Stimulated activated memory B cell treated with anti-CD40 and anti-IgM and Interleukin-4, amounts not matched to agents 10 μg/mL and 1 μg/mL and 100 μg/mL, for 72 hours (primary cell): ENCODE measurements at places on chromosomes 3 and 15.

DNA sequence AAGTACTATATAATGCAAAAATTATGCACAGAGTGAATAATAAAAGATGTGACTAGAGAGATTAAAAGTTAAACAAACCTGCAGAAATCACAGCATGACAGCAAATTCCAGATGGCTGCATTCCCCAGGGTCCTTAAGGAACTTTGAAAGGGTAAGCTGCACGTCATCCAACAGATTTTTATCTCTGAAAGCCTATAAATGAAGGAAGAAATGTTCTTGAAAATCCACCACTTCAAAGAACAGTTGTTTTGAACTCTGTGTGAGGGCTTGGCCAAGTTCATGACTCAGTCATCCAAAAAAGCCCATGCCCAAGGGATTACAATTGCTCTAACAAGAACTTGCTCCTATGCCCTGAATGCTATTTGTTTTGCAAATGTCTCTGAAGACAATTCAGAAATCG lies 603.6 kb downstream of the PLOD2 start:
- no peak for ATAC-seq

GRCh38 chr15:45429941-45430792 lies 51.8 kb upstream of the GATM start:
- ATAC-seq: peak; percentile 87

DNA sequence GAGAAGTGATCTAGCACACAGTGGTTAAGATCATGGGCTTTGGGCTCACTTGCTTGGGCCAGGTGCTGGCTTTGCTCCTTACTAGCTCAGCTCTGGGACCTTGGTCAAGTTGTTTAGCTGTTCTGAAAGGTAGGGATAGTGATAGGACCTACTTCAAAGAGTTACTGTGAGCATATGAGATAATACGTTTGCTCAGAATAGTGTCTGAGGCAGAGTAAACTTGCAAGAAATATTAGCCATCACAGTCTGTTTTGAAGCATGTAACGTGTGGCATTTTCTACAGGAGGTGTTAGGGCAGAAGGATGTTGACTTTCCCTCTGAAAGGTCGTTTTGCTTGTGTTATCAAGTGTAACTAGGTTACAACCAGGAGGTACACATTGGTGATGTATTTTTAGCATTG lies 34.5 kb upstream of the NFKBIZ start:
- peak; percentile 79 for ATAC-seq

DNA sequence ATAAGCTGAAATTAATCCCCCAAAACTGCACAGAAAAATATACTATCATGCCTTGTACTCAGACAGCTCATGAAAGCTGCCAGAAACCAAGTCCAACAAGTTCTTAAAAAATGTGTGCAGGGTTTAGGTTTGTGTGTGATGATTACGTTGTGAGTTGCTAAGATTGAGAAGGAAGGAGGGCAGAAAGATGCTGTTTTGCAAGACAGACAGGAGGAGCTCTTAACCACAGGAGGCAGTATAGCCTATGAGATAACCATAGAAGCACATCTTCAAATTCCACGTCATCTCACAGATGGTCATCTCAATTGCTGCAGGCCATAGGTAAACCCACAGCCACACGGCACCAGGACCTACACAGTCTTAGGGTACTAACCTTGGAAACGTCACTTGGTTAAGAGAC lies 191.9 kb downstream of the STT3B start:
- ATAC-seq: no peak

GRCh38 chr3:39362812-39363211 lies 20.4 kb upstream of the SLC25A38 start:
- ATAC-seq: no peak

- ATAC-seq: no peak
Measured at GRCh38 chr3:172651936-172652625, 58.8 kb downstream of the NCEH1 start.

- ATAC-seq: peak; percentile 45
Measured at GRCh38 chr3:143644370-143645089, 203.7 kb downstream of the SLC9A9 start.

- no peak for ATAC-seq
Measured at GRCh38 chr3:186514296-186515002, 29.7 kb downstream of the CRYGS start.

- peak; percentile 90 for ATAC-seq
Measured at GRCh38 chr3:130850044-130850797, 43.7 kb upstream of the ATP2C1 start.

DNA sequence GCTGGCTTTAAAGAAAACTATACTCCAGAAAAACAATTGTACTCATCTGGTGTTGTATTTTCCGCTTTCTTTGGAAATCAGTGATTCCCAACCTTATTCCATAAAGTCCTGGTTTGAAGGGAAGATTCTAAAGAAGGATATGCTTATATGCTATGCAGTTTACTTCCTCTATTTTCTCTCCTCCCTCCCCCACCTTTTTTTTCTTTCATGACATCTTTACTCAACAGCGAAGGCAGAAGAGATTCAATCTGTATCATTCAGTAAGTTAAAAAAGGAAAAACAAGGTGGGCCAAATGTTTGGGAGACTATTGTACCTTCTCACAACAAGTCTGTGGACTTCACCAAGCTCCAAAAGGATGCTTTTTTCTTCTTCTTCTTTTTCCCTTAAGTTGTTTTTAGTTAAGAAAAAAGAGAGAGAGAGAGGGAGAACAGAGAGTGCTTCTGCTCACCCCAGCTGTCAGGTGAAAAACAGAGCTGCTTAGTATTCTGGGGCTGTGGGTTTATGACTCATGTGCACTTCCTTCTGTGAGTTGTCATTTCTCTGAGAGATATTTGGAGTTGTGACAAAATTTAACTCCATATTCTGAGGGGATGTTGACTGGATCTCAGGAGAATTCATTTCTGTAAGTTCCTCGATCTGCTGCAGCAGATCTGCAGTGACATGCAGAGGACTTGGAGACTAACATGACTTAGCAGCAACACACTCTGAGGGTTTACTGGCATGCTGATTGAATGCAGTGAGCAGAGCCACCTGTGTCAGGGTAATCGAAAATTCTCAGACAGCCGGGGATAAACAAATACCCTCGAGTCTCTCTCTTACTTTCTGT lies 70.7 kb downstream of the SSR3 start:
- ATAC-seq: peak; percentile 95

DNA sequence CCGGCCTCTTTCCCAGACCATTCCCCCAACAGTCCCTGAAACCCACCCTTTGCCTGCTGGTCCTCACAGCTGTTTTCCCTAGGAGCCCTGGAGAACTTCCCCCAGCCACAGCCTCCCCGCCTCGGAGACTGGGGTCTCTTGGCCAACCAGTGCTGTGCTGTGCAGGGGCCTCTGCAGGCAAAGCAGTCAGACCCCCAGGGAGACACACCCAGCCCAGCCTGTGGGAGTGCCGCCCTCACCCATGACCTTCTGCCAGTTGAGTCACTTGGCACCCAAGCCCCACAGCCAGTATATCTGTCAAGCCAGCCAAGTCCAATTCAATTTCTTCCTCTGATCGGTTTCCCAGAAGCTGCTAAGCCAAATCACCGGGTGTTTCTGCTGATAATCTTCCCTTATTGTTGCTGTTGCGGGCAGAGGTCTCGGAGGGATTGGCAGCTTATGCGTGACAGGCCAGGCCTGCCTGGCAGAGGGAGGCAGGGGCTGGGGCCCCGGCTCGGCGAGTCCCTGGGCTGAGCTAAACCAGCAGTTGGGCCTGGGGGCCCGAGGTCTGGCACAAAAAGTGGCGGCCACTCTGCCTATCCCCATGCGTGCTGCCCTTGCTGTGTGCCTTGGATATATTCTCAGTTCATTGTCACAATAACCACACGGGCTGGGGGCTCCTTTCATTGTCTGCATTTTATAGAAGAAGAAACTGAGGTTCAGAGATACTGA lies 65.6 kb upstream of the SLC6A1 start:
- no peak for ATAC-seq

DNA sequence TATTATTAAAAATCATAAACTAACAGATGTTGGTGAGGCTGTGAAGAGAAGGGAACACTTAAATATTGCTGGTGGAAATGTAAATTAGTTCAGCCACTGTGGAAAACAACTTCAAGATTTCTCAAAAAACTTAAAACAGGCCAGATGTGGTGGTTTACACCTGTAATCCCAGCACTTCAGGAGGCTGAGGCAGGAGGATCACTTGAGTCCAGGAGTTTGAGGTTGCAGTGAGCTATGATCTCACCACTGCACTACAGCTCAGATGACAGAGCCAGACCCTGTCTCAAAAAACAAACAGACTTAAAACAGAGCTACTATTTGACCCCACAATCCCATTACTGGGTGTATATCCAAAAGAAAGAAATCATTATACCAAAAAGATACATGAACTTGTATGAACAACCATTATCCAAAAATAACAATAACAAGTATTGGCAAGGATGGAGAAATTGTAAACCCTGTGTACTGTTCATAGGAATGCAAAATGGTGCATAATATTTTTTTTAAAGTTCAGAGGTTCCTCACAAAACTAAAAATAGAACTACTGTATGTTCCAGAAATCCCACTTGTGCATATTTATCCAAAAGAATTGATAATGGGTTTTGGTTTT lies 25.5 kb downstream of the ZNF148 start:
- no peak for ATAC-seq

GRCh38 chr3:53250453-53250852 lies 5.4 kb downstream of the TKT start:
- ATAC-seq: no peak

DNA sequence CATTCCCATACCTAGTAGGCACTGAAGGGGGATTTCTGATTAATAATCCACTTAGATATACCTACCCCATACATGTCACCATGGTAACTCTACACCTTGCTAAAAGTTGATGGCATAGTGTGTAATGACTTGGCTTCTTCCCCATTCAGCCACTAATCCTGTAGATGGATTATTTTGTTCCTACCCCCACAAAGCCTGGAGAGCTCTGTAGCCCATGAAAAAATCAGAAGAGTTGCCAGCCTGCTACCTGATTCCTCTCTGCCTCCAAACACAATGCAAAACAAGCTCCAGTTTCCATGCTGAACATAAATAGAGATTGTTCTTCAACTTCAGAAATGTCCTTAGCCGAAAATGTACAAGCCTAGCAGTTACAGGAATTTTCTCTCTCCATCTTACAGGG lies 98.9 kb upstream of the PFN2 start:
- ATAC-seq: no peak

DNA sequence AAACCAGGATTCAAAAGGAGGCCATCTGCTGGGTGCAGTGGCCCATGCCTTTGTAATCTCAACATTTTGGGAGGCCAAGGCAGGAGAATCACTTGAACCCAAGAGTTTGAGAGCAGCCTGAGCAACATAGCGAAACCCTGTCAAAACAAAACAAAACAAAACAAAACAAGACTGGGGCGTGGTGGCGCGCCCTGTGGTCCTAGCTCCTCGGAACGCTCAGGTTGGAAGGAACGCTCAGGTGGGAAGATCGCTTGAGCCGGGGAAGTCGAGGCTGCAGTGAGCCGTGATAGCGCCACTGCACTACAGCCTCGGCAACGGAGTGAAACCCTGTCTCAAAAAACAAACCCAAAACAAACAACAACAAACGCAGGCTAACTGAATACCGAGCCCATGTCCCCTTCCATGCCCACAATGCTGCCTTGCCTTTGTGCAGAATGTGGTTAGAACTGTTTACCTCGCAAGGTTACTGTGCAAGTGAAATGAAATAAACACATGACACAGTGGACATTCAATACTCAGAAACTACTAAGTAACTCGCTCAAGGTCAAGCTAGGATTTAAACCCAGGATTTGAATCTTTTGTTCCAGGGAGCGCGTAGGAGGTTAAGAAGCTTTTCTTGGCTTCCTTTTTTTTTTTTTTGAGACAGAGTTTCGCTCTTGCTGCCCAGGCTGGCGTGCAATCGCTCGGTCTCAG lies 766 bp upstream of the EMC4 start:
- peak; percentile 15 for ATAC-seq

DNA sequence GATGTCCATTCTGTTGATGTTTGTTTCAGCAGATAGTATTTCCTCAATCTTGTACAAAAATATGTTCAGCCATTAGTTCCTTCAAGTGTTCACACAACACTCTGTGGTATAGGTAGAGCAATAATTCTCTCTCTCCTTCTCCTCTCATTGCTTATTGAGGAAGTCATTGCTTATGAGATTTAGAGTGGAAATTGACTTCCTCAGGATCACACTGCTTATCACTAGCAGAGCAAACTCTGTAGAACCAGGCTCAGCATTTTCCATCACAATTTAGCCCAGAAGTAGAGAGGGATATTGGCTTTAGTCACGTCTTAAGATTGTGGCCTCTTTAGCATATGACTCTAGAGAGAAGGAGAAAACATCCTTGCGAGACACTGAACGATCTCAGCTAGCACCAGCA lies 31.2 kb downstream of the RAB11A start:
- no peak for ATAC-seq

- no peak for ATAC-seq
Measured at GRCh38 chr3:32842987-32843386, 25.2 kb downstream of the TRIM71 start.

- ATAC-seq: no peak
Measured at GRCh38 chr3:194326968-194327217, 24.2 kb downstream of the CPN2 start.

DNA sequence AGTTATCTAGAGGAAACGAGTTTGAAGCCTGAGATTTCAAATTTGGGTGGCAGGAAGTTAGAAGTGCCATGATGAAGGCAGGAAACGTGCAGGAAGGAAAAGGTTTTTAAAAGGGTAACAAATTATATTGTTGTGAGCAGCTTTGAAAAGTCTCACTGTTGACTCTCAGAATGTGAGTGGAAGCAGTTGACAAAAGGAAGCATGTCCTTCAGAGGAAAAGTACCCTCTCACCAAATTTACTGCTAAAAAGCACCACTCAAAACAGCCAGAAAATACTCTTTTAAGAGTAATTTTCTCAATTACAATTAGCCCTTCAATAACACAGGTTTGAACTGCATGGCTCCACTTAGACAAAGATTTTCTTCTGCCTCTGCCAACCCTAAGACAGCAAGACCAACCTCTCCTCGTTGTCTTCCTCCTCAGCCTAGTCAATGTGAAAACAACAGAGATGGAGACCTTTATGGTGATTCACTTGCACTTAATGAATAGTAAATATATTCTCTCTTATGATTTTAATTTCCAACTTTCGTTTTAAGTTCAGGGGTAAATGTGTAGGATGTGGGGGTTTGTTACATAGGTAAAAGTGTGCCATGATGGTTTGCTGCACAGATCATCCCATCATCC lies 117.1 kb upstream of the LIPC start:
- ATAC-seq: no peak
